ENCODE measurements at places on chromosomes 6 and 20. TPM values are rescaled to one million over a fixed set of nuclear protein-coding genes. Genes with fewer than 3 reads are reported as not detected.

DNA sequence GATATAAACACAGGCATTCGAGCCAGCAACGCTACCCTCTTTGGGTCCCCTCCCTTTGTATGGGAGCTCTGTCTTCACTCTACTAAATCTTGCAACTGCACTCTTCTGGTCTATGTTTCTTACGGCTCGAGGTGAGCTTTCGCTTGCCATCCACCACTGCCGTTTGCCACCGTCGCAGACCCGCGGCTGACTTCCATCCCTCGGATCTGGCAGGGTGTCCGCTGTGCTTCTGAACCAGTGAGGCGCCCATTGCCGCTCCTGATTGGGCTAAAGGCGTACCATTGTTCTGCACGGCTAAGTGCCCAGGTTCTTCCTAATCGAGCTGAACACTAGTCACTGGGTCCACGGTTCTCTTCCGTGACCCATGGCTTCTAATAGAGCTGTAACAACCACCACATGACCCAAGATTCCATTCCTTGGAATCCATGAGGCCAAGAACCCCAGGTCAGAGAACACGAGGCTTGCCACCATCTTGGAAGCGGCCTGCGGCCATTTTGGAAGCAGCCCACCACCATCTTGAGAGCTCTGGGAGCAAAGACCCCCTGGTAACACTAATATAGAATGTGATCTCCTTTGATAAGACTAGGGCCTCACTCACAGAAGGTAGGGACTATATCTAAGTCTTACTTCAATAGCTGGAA is 973 bp downstream of the UBD start:
- H3K4me1 ChIP-seq = peaks cover 5% of the 10 kb centered on the region
- no peaks in the 10 kb centered on the region for H3K36me3 ChIP-seq
- no peak for DNase-seq
- H3K4me3 ChIP-seq = peak overlapping the region; percentile 27

- H3K36me3 ChIP-seq = no peaks in the 10 kb centered on the region
- peak overlapping the region; percentile 12 for H3K27ac ChIP-seq
- no peaks in the 10 kb centered on the region for H3K4me1 ChIP-seq
- H3K27me3 ChIP-seq = no peaks in the 10 kb centered on the region
Measured at GRCh38 chr6:128600397-128600951, 80.1 kb upstream of the PTPRK start.

The FAM162B gene
- 3.9 TPM for total RNA-seq

DNA sequence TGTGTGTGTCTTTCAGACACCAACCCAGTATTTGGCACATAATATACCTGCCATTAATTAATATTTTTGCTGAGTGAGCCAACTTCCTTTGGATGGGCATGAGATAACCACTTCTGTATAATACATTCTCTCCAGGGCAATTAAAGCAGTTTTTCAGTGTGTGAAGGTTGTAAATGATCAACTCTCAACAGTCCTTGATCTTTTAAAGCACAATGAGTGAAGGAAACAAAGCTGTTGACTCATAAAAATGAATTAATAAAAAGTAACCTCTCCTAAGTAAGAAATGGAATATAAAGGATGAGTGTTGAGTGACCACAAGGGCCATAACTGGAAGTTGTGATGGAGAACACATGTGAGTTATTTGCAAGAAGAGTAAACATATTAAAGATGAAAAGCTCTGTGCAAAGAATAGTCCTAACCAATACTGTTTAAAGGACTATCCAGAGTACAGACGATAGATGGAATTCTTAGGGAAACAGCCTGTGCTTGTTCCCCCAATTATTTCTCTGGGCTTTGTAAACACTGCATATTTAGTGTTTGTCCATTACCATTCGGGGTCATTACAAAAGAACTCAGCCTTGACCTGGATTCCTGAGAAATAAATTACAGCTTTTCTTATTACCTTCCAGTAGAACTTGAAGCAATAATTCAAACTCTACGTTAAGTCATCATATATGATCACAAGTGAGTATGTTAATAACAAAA is 446.2 kb downstream of the PLCB1 start:
- no peak overlapping the region for H3K27ac ChIP-seq
- no peaks in the 10 kb centered on the region for H3K4me1 ChIP-seq
- DNase-seq = no peak
- no peaks in the 10 kb centered on the region for H3K27me3 ChIP-seq

Measured in heart left ventricle (tissue), 16 donors.